ENCODE measurements at places on chromosomes 1 and 21.

GRCh38 chr1:177471244-177471643, 300.5 kb downstream of the BRINP2 start:
- DNase-seq: no peak

DNA sequence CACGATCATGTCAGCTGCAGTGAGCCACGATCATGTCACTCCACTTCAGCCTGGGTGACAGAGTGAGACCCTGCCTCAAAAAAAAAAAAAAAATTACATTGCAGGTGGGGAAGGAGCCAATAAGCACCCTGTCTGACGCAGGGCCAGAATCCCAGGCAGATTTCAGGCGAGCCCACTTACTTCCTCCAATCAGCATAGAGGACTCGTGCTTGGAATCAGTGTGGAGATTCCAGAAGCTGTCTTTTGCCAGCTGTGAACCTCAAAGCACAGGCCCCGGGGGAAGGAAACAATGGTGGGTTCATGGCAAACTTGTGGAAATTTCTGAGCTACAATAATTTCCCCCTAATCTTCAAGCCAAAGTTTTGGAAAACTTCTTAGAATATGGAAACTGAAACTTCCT, 178.2 kb upstream of the ZNF644 start:
- no peak for DNase-seq

DNA sequence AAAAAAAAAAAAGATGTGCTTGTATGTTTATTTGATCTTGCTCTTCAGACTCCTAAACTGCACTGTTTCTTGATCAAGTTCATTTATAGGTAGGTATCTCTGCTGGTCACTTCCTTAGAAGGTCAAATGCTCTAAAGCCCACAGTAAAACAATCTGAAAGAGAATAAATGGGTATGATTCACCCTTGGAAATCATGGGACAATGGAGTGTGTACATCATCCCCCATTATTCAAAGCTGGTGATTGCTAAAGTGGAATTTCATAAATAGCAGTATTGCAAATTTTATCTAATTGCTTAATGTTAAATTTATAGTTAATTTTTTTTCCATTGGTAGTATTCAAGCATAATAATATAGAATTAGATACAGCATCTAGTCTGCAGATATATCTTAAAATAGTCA, 53.4 kb downstream of the MIER1 start:
- no peak for DNase-seq

GRCh38 chr1:209685821-209686220, 10.6 kb downstream of the G0S2 start:
- no peak for DNase-seq

DNA sequence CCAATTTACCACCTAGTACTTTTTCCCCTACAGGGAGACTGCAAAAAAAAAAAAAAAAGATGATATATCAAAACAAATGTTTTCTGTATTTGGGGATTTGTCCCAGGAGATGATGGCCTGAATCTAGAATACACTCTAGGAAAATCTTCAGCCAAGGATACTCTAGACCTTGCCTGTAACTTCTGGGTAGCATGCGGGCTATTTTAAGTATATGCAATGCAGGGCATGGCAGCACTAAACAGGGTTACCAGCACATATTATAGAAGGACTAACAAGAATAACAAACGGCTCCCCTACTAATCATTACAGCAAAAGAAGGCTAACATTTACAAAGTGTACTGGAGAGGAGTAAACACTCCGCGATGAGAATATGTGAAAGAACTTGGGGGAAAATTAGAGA, 109.6 kb downstream of the GPATCH2 start:
- no peak for DNase-seq

- DNase-seq: no peak
These were observed 8.6 kb upstream of the SEMA4A start for GRCh38 chr1:156144742-156145141.

DNA sequence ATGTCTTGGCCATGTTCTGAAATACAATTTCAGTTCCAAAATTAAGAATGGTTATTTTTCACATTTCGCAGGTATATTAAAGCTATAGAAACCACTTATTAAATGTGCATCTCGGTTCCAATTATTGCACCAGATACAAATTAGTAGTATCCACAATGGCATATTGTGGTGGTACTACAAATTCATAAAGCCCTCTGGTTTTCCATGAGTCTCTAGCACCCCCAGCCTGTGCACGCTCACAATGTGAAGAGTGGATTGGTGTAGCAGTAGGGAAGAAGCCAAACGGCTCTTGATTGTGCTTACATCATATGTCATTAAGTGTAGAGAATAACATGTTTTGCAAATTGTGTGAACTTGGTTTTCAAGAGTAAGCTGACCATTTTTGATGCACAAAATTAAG, 1.9 kb upstream of the BRINP3 start:
- no peak for DNase-seq

DNA sequence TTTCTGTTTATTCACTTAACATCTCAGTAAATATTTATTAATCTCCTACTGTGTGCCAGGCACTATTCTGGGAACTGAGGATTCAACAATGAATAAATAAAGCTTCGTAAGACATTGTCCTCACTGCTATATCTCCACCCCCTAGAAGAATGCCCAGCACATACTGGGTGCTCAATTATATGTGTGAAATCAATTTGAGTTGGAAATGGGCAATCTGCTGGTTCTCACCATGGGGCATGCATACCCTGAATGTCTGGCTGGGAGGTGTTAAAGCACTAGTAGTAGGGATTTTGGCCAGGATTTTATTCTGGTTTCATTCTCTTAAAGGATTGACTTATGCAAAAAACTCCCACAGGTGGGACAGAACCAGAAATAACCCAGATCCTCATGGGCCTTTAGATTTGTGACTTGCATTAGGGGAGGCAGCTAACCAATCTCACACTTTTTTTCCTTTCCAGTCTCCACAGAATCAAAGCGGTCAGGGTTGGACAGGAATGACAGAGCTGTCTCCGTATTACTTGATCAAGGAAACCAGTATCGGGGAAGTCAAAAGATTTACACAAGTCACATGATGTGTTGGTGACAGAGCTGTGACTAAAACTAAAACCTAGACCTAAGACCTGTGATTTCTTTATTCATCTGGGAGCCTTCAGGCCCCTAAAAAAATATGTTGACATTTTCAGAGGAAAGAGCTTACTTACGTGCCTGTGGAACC, 12.8 kb downstream of the GFI1 start:
- no peak for DNase-seq

DNA sequence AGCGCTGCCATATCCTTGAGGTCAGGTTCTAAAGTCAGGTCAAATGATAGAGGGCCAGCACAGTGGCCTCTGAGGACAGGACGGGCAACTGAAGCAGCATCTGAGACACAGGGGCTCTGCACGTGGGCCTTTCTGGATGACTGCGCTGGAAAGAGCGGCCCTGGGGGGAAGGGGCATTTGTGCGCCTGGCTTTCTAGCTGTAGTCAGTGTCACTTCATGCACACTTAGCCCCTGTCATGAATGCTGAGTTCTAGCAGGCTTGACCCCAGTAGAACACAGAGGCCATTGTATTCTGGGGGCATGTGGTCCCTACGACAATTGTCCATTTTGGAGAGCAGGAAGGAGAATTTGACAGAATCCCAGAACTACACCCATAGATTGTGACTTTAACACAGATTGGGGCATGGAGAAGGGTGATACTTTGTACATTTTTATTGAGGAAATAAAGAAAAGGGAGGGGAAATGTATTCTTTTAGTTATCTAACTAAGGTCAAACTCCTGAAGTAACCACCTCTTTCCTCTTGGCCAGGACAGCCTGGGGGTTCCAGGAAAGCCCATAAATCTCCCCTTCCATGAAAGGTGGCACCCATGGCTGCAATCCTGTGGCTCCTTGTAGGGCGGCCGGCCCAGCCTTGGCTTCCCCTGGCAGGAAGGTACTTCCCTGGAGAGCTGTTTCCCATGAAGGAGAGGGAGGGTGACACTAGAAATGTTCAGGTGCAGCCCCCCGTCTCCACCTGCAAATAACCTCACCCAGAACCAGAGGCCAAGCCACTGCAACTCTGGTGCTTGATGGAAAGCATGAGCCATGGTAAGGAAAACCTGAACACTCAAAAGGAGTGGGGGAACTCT, 34.4 kb downstream of the NTPCR start:
- no peak for DNase-seq

DNA sequence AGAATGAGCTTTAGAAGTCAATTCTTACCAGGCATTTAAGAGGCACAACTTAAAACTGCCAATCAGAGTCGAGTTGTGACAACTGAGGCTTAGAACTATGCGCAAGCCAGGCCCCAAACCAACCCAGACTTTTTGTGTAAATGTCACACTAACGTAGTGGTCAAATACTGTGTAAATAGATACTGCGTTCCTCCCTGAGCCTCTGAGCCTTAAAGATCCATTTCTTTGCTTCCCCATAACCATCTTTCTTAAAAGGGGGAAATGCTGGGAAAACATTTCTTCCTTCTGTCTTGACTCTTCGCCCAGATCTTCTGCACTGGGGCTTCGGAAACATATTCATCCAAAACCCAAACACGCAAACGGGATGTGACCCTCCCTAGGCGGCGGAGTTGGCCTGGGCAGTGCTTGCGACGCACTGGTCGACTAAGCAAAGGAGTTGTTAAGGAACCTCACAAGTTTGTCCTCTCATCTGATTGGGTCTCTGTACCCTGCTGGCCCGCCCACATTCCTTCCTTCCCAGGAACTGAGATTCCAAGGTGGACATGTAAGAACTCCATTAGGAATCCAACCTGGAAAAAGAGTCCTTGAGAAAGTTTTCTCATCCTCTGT, 2.6 kb downstream of the ADAMTS5 start:
- DNase-seq: no peak

All from activated T-helper 1 cell treated with Interleukin-2 at 50 U/mL for 16 hours (primary cell).